ENCODE measurements at places on chromosomes 4 and X.
A peak's percentile ranks its signal among the peaks of the same experiment; 100 is the strongest.

DNA sequence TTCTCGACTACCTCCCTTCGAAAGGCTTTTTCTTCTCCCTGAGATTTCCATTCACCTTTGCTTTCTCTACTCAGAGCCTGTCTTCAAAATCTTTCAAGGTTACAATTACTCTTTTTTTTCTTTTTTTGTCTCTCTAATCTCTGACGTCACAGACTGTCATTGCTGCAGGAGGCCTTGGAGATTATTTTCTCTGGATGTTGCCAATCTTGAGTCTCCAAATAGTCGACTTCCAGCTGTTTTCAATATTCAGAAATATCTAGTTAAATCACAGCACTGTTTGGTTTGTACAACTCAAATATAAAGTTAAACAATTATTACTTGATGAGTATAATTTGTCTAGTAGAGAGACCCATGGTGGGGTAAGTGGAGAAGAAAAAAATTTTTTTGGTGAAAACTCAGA is 359.0 kb upstream of the BOD1L1 start:
- peak; percentile 77 for DNase-seq

- DNase-seq: no peak
Observed at GRCh38 chr4:35643661-35644060, 600.7 kb downstream of the ARAP2 start.

GRCh38 chr4:26179316-26179760 is 141.5 kb upstream of the RBPJ start:
- no peak for DNase-seq

DNA sequence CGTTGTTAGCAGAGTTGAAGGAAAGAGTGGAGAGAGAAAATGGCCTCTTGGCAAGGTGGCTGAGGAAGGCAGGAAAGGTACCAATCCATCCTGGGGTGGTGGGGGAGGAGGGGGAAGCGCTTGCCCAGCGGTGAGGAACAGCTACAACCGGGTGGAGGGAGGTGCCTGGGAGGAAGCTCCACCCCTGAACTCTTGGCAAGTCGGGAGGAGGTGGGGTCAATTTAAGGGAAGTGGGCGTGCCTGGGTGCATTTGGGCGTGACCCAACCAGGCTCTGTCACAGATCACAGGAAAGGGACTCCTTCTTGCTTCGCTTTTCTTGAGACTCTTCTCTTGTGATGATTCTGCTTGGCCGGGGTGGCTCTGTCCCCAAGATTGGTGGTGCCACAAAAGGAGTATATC is 41.7 kb downstream of the BCORL1 start:
- peak; percentile 67 for DNase-seq

DNA sequence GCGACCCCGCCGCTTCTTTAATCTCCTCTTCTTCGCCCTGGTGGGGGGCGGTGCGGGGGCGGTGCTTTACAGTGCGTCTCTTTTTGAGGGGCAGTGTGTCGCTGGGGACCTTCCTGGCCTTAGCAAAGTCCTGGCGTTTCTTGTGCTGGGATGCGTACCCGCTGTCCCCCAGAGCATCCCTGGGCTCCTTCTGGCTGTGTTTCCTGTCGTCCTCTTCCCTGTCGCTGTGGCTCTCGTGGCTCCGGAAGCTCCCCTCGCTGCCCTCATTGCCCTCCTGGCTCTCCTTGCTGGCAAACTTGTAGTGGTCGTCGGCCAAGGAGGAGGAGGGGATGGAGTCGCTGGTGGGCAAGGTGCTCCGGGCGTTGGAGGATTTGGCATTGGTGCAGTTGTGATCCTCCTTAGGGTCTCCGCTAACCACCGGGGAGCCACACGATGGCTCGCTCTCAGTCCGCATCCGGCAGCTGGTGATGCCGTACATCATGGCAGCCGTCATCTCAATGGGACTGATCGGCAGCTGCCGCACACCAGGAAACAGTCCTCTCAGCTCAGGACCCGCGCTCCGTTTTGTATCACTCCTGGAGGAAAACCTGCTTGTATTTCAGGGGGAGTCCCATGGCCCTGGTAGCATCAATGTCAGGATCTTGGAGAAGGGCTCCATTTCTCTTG is 30.4 kb upstream of the TMSB15A start:
- no peak for DNase-seq

GRCh38 chr4:63296773-63297172 is 1112.5 kb downstream of the TECRL start:
- DNase-seq: no peak

All from fibroblast of the aortic adventitia (primary cell).